Neuronal stem cell (in vitro differentiated cells): ENCODE measurements at places on chromosomes 4 and X.
A peak's percentile ranks its signal among the peaks of the same experiment; 100 is the strongest.

- DNase-seq, result no peak
These were observed 62.0 kb upstream of the VCX2 start for GRCh38 chrX:8233091-8233490.

DNA sequence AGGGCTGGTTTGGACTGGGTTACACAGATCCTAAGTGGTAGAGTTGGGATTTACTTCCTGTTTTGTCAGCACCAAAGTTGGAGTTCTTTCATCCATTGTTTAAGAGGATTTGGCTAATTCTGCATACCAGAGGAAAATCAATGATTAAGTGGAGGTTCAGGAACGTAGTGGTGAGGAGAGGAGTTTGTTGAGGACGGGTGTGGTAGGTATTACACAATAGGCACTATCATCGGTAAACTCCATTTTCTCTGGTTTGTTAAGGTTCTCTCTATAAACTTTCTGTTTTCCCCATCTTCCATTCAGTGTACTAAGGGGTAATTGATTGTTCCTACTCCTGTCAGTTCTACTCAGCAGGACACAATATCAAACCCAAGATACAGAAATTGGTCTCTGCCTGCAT is 107.5 kb upstream of the VCX2 start:
- DNase-seq, result no peak

DNA sequence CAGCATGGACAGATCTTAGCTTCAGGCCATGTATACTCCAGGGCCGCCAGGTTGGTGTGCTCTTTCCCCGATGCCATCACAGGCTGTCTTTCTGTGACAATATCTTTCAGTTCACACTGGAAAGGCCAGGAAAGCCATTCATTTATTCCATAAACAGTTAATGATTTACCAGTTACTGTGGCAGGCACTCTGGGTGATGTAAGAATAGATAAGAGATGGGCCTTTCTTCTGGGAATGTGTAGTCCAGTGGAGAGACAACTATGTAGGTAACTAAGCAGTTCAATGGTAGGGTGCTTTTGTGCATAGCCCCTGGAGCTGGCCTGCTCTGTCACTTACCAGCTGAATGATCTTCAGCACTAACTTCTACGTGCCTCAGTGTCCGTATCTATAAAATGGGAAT is 46.3 kb upstream of the LEF1 start:
- no peak for DNase-seq

GRCh38 chr4:73715659-73716058 is 24.7 kb upstream of the CXCL8 start:
- no peak for DNase-seq

GRCh38 chr4:107896158-107896645 is 35.1 kb upstream of the CYP2U1 start:
- no peak for DNase-seq

DNA sequence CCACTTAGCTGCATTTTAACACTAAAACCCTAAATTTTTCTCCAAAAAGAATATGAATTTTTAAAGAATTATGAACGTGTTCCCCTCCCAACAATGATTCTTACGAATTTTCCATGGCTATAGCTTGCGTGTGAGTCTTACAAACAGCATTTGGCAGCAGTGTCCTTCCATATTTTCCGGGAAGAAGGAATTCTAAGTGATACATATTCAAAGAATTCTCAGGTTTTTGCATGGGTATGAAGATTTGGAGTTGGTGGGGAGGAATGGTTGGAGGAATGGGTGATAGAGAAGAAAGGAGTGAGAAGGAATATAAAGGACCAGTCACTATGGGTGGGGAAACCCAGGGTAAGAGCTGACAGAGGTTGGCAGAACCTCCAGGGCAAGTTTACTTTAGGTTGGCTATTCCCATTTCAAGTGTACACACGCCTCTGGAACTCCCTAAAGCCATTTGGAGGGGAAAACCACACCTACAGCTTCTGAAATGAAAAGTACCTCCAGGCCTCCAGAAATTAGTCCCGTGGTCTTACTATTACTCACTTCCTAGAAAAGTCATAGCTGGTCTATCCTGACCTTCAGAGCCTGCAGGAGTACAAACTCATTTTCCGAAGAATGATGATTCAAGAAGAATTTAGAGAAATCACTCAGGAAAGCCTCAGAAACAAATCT is 420.8 kb upstream of the DIPK2B start:
- DNase-seq, result no peak

- DNase-seq, result no peak
These were observed 51.8 kb upstream of the TRAM1L1 start for GRCh38 chr4:117137145-117137544.

DNA sequence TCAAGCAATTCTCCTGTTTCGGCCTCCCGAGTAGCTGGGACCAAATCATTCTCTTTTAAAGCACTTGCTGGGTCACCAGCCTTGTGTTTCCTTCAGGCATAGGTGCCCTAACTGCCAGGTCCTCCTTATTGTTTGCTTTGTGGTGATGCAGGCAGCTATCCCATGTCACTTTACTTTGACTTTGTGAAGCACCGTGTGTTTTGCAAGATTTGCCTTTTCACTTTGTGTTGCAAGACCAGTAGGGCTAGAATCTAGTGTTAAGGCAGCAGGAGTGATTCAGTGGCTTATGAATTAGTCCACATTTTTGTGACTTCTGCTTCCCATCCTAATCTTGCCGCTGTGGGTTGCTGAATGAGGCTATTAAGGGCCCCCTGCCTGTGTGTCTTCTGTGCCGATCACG is 20.2 kb downstream of the SYAP1 start:
- DNase-seq, result no peak

DNA sequence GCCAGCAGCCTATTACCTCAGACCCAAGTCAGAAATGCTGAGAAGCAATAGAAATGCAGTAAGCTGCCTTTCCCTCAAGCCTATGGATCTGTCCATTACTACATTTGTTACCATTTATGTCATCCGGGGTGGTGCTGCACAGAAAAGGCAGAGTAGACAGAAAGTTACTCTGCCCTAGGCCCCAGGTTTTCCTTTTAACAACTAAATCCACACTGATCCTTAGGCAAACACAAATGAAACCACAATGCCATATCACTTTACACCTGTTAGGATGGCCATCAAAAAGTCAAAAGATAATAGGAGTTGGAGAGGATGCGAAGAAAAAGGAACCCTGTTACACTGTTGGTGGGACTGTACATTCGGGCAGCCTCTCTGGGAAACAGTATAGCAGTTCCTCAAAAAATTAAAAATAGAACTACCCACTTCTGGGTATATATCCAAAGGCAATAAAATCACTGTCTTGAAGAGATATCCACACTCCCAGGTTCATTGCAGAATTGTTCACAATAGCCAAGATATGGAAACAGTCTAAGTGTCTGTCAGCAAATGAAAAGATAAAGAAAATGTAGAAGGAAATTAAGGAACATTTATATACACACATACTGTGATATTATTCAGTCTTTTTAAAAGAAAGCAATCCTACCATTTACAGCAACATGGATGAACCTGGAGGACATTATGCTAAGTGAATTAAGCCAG is 186.3 kb downstream of the NWD2 start:
- DNase-seq, result no peak

GRCh38 chr4:47913330-47913729 is 1.1 kb downstream of the NFXL1 start:
- DNase-seq, result no peak

GRCh38 chr4:65089666-65090065 is 580.6 kb downstream of the EPHA5 start:
- DNase-seq, result no peak

- no peak for DNase-seq
These were observed 15.9 kb downstream of the IL15 start for GRCh38 chr4:141652161-141652778.

DNA sequence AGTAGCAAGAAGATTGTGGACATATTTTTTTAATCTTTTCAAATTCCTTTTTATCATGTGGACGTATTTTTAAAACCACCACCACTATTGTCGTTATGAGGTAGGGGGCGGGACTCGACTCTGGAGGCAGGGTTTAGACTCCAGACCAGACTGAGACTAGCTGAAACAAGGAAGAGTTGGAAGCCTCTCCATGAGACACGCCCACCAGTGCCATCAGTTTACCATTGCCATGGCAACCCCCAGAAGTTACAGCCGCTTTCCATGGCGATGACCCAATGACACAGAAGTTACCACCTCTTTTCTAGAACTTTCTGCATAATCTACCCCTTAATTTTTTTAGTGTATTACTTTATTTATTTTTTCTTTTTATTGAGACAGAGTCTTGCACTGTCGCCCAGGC is 8.7 kb downstream of the MRFAP1 start:
- no peak for DNase-seq

DNA sequence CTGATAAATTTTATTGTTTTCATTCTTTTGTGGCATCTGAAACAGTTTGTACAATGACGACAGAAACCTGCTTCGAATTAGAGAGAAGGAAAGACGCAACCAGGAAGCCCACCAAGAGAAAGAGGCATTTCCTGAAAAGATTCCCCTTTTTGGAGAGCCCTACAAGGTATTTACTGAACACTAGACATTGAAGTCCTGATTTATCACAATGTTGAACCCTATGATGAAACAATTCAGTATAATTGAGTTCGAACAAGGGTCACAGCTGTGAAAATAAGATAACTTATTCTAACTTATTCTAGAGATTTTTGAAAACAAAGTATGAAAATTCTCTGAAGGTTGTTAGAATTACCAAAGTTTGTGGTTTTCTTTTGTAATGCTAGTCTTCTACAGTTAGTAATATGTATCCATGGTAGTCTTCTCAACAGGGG is 111.3 kb downstream of the AFF1 start:
- DNase-seq, result no peak

DNA sequence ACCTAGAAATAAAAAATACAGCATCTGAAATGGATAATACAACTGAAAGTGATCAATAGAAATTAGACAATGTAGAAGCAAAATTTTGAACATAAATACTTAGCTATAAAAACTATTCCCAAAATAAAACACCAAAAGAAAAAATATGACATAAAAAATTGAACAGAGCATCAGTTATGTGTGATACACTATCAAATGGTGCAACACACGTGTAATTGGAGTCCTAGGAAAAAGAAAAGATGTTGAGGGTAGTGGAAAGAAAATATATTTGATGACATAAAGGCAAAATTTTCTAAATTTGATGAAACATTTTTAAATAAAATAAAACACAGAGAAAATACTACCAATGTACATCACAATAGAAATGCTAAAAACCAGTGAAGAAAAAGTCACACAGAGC is 63.1 kb downstream of the NPY2R start:
- DNase-seq, result peak; percentile 11
